Stimulated activated CD8-positive, alpha-beta memory T cell treated with anti-CD3 and anti-CD28 coated beads, Interleukin-7, amount 100 ng/mL, for 48 hours (primary cell): ENCODE measurements at places on chromosomes 4 and X.

GRCh38 chrX:30620125-30620524 lies 33.1 kb upstream of the GK start:
- DNase-seq = no peak

DNA sequence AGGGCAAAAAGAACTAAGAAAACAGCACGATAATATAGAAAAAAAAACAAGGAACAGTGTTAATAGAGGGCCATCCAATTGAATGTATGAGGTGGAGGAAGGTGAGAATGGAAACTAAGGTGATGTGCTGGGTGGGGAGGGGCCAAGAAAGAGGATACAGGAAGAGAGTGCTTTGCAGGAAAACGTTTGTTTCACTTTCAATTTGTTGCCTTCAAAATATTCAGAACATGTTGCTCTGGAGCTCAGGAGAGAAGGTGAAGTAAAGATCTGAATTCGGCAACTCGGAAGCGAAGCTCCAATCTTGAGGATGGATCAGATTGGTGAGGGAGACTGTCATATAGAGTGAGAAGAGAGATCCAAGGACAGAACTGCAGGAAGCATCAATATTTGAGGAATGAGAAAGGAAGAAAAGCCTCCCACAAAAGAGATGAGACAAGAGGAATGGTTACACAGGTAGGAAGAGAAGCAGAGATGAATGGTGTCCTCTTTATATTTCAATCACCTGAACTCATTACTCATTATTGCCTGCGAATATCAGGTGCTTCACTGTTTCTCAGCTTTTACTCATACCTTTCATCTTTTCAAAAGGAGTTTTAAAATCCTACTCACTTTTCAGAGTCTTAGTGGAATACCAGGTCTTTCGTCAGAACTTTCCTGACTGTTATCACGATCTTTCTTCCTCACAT lies 14.7 kb upstream of the SEC24D start:
- no peak for DNase-seq

DNA sequence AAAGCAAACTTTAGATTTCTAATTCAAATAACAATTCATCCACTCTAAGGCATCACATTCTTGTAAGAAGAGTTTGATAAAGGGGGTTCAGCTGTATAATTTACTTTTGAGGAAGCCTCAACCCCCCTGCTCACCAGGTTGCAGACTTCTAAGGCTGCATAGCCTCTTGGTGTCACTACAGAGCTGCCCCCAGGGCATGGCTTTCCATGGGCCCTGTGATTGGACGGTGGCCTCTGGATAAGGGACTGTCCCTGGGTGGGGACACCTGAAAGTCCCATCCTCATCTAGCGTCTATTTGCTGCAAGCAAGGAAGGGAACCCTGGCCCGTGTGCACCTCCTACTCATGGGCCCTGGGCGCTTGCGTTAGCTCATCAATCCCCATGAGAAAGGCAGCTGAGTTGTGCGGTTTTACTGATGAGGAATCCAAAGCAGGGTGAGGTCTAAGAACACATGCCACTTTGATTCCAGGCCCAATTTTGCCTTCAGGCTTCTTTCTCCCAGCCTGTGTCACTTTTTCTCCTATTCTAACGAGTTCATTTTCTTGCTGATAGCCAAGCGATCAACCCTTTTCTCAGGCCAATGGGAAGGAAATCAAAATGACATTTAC lies 51.8 kb downstream of the SCML1 start:
- DNase-seq = no peak

DNA sequence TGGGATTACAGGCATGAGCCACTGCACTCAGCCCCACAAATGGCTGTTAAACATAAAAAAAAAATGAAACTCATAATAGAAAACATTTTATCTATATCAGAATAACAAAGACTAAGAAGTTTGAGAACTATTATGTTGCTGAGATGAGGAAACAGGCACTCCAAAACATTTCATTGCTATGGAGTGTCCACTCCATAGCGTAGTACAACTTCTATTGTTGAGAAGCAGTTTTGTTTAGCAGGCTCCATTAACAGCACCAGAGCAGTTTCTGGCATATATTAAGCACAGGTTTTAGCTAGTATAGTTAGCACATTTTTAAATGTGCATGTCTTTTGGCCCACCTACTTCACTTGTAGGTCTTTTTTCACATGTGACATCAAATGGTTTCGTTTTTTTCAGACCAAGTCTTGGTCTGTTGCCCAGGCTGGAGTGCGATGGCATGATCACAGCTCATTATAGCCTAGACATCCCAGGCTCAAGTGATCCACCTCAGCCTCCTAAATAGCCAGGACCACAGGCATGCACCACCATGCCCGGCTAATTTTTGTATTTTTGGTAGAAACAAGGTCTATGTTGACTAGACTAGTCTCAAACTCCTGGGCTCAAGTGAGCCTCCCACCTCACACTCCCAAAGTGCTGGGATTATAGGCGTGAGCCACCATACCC lies 5.8 kb downstream of the HMGB2 start:
- DNase-seq = no peak

GRCh38 chr4:472881-473569 lies 25.9 kb downstream of the ZNF721 start:
- peak; percentile 2 for DNase-seq

GRCh38 chr4:138646383-138646782 lies 369.2 kb upstream of the NOCT start:
- DNase-seq = no peak

- no peak for DNase-seq
Measured at GRCh38 chr4:6264225-6264540, 5.5 kb upstream of the WFS1 start.

GRCh38 chr4:76383001-76383400 lies 37.9 kb downstream of the CCDC158 start:
- no peak for DNase-seq

GRCh38 chrX:47156611-47157520 lies 11.8 kb downstream of the RBM10 start:
- no peak for DNase-seq

- no peak for DNase-seq
Measured at GRCh38 chr4:122711919-122712318, 20.6 kb upstream of the BBS12 start.

- no peak for DNase-seq
Measured at GRCh38 chr4:184283659-184284335, 66.1 kb upstream of the ENPP6 start.

- DNase-seq = no peak
Measured at GRCh38 chr4:56874166-56874565, 33.5 kb upstream of the REST start.

- DNase-seq = no peak
Measured at GRCh38 chr4:26912810-26913209, 52.2 kb downstream of the STIM2 start.

- no peak for DNase-seq
Measured at GRCh38 chr4:7356667-7357310, 77.9 kb downstream of the PSAPL1 start.

DNA sequence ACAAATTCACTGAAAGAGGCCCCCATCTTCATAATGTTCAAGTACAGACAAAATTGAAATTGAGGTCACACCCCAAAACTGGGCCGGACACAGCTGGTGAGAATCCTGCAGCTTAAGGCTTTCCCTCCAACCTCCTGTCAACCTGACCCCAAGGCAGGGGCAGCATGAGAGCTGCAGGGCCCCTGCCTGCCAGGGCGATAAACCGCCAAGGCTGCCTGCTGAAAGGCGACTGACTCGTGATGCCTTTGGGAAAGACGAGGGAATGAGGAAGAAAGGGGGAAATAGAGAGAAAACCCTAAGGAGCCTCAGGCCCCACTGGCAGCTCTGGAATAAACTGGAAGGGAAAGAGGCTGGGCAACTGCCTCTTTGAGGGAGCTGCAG lies 7.3 kb upstream of the IRAK1 start:
- DNase-seq = no peak

DNA sequence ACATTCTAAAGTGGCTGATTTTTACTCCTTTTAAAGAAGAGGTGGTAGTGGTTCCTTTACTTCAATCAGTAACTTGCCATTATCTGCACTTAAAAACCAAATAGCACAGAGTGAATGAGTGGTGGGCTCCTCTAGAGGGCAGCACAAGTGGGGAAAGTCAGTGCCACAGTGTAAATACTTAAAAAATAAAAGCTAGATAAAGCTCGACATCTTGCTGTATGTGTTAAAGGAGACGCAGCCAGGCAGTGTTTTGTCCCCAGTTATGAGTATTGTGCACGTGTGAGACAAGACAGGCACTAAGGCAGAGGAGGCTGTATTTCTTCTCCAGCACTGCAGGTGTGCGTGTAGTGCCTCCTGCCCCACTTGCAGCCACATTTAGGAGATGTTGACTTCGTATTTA lies 24.6 kb downstream of the NAP1L5 start:
- no peak for DNase-seq

DNA sequence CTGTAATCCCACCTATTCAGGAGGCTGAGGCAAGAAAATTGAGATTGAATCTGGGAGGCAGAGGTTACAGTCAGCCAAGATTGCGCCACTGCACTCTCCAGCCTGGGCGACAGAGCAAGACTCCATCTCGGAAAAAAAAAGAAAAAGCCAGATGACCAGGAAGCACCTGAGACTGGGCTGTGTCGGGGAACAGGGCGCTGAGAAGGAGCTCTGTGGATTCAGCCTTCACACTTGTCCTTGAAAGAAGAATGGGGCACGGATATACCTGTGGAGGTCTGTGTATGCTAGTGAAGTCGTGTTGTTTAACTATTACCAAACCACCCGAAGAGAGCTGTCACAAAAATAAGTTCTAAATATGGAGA lies 39.3 kb upstream of the TADA2B start:
- DNase-seq = no peak

GRCh38 chr4:70863099-70863790 lies 23.6 kb upstream of the GRSF1 start:
- no peak for DNase-seq

- DNase-seq = no peak
Measured at GRCh38 chr4:107380190-107380589, 339.8 kb downstream of the PAPSS1 start.

DNA sequence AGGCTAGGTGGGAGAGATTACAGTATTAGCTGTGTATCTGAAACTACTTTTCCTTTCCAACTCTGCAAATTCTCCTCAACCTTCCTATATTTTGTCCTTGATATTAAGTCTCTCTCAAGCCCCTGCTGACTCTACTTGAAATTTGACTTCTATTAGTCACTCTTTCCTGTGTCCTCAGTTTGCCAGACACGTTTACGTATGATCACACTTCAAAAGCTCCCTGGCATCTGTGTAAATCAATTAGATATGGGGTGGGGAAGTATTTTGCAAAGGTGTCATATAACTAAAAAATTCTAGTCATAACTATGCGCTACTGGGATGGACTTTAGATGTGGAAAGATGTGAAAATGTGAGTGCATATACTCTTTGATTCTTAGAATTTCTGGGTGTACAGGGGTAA lies 67.4 kb upstream of the ARHGAP24 start:
- no peak for DNase-seq

DNA sequence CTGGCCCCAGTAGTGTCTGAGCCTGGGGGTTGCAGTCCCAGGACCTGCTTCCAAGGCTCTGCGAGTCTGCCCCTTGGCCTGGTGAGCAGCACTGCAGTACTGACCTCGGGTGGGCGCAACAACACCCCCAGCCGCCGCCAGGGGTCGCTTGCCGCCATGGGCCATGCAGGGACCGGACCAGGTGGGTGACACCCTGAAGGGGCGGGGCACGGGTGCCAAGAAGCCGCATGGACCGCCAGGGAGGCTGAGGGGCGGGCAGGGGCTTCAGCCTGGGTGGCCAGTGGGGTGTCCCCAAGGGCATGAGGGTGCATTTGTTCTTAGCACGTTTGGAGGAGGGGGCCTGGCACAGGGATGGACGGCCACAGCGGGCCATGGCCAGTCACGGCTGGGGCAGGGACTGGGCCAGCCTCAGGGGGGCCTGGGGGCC lies 25.0 kb downstream of the TACC3 start:
- DNase-seq = peak; percentile 66

- DNase-seq = no peak
Measured at GRCh38 chr4:144582975-144583374, 63.0 kb upstream of the HHIP start.

DNA sequence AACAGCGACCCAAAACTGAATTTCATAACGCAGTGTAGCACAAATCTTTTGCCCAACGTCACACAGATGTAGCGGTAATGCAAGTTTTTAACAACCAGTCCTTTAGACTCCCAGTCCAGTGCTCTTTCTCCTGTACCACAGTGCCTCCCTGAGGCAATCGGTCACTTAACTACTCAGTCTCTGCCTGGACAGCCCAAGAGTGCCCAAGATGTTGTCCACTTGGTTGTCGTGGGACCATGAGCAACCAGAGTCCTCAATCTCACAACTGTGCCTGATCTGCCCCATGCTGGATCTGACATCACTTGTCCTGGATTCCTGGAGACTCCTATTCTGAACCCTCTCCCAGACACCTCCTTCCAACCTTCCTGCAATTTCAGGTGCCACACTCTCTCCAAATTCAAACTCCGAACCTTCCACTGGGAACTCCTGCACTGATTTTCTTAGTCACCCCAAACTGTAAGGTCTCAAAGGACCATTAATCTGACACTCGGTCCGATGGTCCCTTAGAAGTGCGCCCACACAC lies 702 bp downstream of the MMGT1 start:
- no peak for DNase-seq

DNA sequence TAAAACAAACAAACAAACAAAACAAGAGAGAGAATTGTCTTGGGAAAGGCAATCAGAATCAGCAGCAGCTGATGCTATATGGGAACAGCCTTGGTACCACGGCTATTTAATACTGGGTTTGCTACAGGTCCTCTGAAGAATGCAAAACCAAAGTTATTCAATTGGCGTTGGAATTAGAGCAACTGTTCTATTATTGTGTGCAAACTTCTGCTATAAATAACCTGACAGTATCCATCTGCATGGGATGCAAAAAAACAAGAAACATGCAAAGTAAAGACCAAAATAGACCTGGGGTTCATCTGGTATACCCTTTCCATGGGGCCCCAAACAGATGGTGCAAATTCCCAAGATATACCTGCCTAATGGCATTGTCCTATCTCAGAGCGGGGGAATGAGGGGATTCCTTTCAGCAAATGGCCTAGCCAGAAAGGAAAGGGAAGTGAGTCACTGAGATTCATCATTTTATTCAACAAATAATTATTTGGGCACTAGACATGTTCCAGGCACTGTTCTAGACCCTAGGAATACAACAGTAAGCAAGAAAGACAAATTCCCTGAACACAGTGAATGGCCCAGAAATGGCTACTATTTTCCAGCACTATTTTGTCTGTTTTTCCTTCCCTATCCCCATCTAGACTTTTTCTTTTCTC lies 268.9 kb downstream of the FBXW7 start:
- DNase-seq = no peak

- DNase-seq = no peak
Measured at GRCh38 chr4:104881136-104881886, 265.4 kb upstream of the TET2 start.

- no peak for DNase-seq
Measured at GRCh38 chr4:2735869-2736268, 20.3 kb downstream of the TNIP2 start.
